ENCODE measurements at places on chromosomes 16 and 17.

DNA sequence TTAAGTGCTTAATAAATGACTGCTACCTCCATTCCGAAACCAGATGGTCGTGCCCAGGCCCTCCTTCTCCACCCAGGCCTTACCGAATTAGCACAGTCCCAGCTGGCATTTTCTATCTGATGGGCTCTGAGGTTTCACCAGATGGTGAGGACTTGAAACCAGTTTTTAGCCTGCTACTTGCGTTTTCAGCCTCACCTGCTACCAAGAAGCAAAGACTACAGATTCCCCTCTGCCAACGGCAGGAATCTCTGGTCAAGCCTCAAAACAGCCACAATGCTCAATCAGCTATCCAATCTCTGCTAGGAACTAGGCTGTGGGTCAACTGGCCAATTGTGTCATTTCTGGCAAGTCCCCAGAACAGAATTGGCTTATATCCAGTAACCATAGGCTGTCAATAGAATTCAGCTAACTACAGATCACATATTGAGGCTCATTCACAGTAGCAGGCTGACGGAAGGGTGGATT lies 11.7 kb downstream of the PECAM1 start:
- DNase-seq = no peak

- DNase-seq = no peak
These were observed 9.2 kb downstream of the DNAH17 start for GRCh38 chr17:78567991-78568390.

GRCh38 chr16:89373355-89374110 lies 116.8 kb downstream of the ANKRD11 start:
- no peak for DNase-seq

- DNase-seq = no peak
These were observed 350.2 kb upstream of the CDH8 start for GRCh38 chr16:62386411-62386810.

- no peak for DNase-seq
These were observed 910 bp upstream of the RAMP2 start for GRCh38 chr17:42759982-42760651.

DNA sequence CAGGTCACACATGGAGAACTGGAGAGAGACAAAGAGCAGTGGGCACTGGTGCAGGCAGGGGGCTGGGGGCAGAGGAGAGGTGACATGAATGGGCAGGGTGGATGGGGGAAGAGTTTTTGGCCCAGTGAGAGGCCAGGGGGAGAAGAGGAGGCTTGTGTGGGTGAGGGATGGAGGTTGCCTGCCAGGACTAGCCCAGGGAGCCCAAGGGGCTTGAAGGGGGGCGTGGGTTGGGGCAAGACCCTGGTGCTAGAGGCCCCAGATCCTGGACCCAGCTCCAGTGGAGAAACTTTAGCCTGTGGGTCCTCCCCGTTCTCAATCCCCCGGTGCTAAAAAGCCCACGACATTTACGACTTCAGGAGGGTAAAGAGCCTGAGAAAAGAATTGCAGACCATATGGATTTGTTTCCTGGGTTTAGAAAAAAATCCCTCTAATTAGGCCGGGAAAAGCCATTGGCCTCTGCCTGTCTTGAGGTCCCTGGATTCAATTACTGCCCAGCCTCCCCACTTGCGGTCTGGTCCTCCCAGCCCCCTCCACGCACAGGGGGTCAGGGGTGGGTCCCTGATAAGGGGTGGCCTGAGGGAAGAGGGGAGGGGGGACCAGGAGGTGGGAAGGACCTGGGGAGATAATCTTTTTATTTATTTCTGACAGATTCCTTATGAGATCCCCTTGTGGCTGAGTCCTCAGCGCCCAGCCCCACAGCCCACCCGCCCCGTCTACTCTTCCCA lies 33.0 kb downstream of the NGFR start:
- DNase-seq = no peak

DNA sequence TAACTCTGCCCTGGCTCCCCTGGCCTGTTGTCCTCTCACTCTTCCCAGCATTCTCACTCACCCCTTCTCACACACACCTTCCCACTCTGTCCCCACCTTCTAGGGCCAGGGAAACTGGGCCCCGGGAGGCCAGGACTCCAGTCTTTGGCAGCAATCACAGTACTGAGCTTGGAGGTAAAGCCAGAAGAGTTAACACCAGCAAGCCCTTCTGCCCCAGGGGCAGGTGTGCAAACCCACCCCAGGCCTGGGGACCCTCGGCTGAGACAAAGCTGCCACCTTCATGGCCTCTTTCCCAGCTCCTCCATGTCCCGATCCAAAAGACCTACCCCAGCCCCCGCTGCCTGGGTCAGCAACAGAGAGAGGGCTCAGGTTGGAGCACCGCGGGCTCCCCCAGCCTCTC lies 36.9 kb upstream of the MLKL start:
- DNase-seq = no peak

- DNase-seq = no peak
These were observed 4.8 kb downstream of the ABCA10 start for GRCh38 chr17:69223809-69224208.

- DNase-seq = peak; percentile 87
These were observed 589 bp downstream of the XYLT2 start for GRCh38 chr17:50346313-50347116.

DNA sequence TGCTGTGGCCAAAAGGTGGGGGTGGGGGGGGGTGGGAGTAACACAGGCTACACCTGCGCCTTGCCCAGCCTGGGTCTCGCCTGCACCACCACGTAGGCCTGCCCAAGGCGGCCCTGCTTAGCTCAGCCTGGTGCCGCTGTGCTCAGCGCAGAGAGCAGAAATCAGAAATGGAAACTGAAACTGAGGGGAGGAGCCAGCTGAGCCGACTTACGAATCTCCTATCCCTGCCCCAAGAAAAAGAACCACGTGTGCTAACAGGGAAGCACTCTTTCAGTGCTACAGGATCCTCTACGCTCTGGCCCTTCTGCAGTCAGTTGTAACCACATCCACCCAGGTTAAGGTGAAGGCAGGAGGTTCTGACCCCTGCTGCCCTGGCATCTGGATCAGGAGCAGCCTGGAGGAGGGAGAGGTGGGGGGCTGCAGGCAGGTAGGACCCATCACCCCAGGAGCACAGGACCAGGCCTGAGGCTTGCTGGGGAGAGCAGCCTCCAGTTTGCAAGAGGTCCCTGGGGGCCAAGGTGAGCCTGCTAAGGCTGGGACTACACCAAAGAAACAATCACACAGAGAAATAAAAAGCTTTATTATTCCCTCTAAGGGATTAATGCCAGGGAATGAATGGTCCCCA lies at the start of gene DHX58:
TSS of gene DHX58 (minus strand) at position 163 of the 625 bp plus-strand sequence. CDS start 822 bp downstream, outside the sequence.
- peak; percentile 96 for DNase-seq

DNA sequence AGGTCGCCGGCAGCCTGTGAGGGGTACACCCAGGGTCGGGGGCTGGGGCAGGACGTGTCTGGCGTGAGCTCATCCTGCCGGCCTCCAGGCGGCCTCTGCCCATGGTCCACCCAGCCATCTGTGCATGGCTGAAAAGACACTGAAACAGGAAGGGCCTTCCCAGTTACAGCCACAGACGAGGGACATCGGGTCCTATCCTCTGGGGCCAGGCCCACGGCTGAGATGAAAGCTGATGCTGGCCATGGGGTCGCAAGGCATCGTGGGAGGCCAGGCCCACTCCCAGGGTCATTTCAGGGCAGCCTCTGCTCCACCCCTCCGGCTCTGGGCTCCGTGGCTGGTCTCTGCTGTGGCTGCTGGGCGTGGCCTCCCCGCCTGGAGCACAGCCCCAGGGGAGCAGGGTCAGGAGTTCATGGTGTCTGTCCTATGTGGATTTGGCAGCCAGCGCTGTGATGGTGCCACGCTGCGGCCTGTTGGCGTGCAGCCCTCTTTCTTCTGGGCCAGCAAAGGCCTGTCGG lies 16.6 kb upstream of the ATP6V0C start:
- DNase-seq = no peak

DNA sequence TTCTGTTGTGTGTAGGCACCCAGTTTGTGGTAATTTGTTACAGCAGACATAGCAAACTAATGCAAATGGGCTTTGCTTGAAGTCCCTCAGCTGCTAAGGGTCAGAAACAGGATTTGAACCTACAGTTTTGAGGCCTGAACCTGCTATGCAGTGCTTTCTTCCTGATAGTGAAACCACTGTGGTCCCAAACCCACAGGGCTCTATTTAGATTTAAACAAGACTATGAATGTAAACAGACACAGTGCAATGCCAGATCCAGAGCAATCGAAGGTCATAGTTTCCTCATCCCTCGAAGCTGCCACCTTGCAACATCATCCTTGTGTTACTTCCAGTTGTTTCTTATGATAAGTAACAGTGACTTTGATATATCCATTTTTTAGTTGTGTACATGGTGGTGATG lies 630.2 kb downstream of the WWOX start:
- DNase-seq = no peak

DNA sequence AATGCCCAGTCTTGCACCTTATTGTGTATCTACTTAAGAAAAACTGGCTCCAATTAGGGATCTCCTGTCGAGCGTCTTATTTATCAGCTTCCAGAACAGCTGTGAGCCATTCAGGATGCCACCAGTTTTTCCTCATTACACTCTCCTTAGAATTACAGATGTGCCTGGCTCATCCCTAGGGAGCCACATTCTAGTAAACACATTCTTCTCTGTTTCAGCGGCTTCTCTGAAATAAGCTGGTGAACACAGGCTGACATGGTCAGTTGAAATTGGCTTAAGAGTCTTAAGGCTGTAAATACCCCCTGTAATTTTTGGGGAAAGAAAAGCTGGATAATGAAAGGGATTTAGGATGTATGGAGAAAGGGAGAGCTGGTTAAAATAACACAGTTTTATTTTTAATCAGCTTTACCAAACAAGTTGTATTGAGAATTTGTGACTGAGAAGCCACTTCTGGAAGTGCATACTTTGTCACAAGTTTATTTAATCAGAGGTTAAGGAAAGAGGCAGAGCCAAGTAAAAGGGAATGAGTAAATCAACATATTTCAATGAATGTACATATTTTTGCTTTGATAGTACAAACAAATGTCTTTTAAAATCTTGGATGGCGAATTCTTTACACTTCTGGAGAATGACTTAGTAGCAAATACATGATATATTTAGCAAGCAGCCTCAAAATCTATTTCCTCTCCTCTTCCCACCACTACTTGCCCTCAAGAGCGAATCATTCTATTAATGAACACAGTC lies 562.0 kb upstream of the GOT2 start:
- DNase-seq = no peak

DNA sequence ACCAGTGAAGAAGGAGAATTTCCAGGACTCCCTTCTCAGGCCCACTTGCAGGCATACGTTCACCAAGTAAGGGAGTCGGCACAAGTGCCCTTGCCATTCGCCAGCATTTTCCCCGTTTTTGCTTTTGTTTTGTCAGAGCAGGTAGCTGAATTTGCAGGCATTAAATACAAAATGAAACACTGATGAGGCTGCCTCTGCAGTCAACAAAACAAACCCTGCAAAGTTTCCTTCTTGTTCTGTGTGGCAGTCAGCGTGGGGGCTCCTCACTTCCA lies 7.8 kb downstream of the GLOD4 start:
- DNase-seq = no peak
